ENCODE measurements at places on chromosomes 4 and X.

- DNase-seq = peak; percentile 34
Observed at GRCh38 chrX:19739683-19740082, 147.7 kb downstream of the SH3KBP1 start.

DNA sequence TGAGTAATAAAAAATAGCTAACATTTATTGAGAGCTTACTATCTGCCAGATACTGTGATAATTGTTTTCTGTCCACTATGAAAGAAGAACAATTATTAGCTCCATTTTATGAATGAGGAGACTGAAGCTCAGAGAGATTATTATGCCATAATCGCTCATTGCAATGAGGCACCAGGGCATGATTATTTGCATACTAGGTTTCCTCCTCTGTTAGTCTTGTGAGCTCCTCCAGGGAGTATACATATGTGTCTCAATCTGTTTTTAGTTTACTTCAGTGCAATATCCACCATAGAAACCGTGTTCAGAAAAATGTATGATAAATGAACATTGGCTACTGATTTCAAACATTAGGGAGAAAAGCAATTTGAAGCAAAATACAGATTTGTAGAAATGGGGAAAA lies 139.4 kb upstream of the OTUD4 start:
- no peak for DNase-seq

DNA sequence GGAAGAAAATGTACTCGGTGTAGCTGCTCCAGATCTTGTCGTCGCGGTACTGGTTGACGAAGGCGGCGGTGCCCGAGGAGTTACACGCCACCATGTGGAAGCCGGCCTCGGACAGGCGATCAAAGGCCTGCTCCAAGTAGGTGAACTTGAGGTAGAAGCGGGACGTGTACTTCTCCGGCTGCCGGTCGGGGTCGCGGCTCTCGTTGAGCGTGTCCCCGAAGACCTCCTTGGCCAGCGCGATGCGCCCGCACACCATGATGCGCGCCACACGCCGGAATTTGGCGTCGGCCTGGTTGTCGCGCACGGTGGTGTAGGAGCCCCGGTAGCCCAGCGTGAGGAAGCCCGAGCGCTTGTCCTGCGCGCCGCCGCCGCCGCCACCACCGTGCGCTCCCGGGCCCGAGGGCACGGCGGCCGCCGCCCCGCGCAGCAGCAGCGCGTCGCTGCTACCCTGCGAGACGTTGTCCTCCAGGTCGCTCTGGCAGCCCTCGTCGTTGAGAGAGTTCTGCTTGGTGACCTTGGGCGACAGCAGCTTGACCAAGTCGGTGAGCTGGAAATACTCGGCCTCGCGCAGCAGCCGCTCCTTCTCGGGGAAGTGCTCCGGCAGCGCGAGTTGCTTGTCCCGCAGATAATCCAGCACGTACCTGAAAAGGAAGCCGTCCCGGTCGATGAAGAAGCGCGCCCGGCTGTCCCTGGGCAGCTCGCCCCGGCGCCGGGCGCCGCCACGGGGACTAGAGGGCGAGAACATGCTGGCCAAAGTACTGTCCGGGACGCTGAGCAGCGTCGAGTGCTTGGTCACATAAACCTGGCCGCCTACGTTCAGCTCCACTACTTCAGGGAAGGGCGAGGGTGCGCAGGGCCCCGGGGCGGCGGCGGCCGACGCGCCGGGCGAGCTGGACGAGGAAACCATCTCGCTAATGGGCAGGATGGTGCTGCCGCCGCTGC lies 775 bp downstream of the KCTD8 start:
- DNase-seq = peak; percentile 0

GRCh38 chrX:13774696-13775095 lies 40.1 kb downstream of the OFD1 start:
- no peak for DNase-seq

GRCh38 chr4:2069161-2069971 lies 10.2 kb downstream of the NAT8L start:
- no peak for DNase-seq

- no peak for DNase-seq
Observed at GRCh38 chrX:33252306-33252825, 41.0 kb upstream of the DMD start.

- no peak for DNase-seq
Observed at GRCh38 chr4:87857789-87858188, 25.0 kb downstream of the MEPE start.

DNA sequence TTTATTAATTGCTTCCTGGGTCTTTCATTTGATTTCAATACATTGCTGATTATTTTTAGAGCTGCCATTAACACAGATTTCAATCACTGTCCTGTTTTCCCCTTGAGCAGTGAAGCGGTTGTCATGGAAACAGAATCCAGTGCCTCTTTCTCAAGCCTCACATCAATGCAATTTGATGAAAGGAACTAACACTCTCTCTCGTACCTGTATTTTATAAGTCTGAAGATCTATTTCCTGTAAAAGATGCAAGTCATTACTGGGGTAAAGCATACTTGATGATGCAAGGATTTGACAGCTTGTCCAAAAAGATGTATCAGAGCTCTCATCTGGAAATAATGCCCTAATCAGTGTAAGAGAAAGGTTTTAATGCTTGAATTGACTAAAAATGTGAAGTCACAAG lies 17.9 kb upstream of the GASK1B start:
- no peak for DNase-seq

GRCh38 chr4:8742546-8742945 lies 129.1 kb downstream of the HMX1 start:
- DNase-seq = no peak

All from stimulated activated CD4-positive, alpha-beta T cell treated with anti-CD3 and anti-CD28 coated beads, Interleukin-4, amount 100 ng/mL, for 4 hours (primary cell).